ENCODE measurements at places on chromosomes 7 and 10. TPM values are rescaled to one million over a fixed set of nuclear protein-coding genes. Genes with fewer than 3 reads are reported as not detected.

Gene IMPDH1
- total RNA-seq, result 128 TPM

Gene SPDYE1
- total RNA-seq, result not detected

Gene CLCN1
- total RNA-seq, result 0.55 TPM

Gene TUBAL3
- not detected for total RNA-seq

Gene CCDC6
- 37.6 TPM for total RNA-seq

Gene TRIM50
- total RNA-seq, result not detected

Gene CPA1
- not detected for total RNA-seq

Gene RADIL
- total RNA-seq, result 9.3 TPM

Gene SDK1
- 4.8 TPM for total RNA-seq

Gene RINT1
- 20.8 TPM for total RNA-seq

Gene STAG3
- total RNA-seq, result 0.07 TPM

Gene DNAJC2
- 21.7 TPM for total RNA-seq

Gene TMEM270
- total RNA-seq, result not detected

Gene CALML3
- not detected for total RNA-seq

Gene ZNF3
- total RNA-seq, result 16.5 TPM

Gene PDZD7
- 2.8 TPM for total RNA-seq

Gene URGCP
- 29.8 TPM for total RNA-seq

All from PC-3 (cell line).